Fibroblast of skin of abdomen (primary cell): ENCODE measurements at places on chromosomes 3 and 15.
A peak's percentile ranks its signal among the peaks of the same experiment; 100 is the strongest.

DNA sequence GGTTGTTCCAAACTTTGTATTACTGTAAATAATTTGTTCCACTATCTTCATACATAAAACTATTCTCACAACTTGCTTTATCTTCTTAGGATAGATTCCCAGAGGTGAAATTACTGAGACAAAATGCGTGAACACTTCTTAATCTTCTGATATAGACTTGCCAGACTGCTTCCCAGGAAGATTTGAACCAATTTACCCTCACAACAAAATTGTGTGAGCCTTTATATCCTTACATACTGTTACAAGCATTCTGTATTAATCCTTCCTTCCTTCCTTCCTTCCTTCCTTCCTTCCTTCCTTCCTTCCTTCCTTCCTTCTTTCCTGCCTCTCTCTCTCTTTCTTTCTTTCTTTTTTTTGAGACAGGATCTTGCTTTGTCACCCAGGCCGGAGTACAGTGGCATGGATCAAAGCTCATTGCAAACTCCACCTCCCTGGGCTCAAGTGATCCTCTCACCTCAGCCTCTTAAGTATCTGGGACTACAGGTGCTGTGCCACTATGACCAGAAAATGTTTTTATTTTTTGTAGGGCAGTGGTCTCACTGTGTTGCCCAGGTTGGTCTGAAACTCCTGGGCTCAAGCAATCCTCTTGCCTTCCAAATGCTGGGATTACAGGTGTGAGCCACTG, 57.1 kb upstream of the SSR3 start:
- no peak for DNase-seq

DNA sequence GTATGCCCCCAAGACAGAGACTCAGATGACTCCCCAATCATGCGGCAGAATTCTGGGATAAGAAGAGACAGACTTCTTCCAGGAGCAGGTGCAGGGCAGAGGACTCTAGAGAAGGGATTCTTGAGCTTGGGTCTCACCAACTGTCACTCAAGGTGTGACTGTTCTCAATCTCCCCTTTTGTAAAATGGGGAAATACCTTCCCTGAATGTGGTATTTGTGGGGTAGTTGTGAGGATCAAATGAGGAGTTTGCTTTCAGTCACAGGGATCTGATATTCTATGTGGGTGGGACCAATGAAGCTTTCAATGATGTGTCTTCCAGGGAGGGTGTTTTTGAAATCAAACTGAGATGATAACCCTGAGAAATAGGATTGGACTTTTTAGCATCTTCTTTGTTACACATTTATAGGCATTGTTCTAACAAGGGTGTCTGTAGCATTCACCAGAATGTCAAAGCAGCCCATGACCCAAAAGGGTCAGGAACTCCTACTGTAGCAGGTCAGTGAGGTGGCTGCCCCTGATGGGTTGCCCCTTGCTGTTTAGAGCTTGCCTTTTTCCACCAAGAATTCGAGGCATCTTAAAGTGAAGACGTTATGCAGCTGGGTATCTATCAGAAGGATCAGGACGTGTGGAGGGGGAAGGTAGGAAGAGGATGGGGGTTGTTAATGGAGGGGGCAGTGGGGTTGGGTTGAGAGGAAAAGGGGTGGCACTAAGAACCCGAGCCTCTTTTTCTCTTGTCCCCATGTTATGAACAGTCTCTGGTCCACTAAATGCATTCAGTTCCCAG, 28.8 kb downstream of the UMPS start:
- DNase-seq: no peak

- DNase-seq: no peak
Measured at GRCh38 chr15:40282869-40283614, at the start of gene ANKRD63. Gene ANKRD63, minus strand, starts transcription at chr15:40283064. Its CDS starts 478 bp downstream, at chr15:40282586.

- DNase-seq: peak; percentile 10
Measured at GRCh38 chr15:66298803-66299251, 5.5 kb downstream of the DIS3L start.

DNA sequence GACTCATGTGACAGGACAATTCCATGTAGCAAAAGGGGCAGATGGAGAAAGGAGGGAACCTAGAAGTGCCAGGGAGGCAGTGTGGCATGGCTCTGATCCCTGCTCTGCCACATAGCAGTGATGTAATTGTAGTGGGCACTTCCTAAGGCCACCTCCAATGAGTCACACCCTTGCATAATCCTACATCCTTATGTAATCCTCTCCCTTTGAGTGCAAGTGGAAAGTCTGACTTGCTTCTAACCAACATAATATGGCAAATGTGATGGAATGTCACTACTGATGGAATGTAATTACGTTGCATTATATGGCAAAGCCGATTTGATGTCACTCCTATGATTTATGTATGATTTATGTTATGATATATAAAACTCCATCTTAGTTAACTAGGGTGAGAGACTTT, 72.9 kb upstream of the ATP2C1 start:
- peak; percentile 21 for DNase-seq

DNA sequence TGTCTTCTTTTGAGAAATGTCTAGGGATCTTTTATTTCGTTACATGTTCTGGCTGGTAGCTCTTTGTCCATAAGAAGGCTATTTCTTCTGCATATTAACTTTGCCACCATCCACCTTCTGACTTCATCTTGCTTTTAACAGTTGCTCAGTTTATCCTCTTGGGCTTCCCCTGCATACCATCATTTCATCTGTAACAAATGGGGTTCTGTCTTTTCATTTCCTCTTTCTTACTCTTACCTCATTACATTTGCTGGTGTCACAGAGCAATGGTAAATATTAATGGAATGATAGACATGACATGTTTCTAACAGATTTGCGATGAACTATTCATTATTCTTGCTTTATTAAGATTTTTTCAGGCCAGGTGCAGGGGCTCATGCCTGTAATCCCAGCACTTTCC, 62.4 kb downstream of the GASK1A start:
- no peak for DNase-seq

DNA sequence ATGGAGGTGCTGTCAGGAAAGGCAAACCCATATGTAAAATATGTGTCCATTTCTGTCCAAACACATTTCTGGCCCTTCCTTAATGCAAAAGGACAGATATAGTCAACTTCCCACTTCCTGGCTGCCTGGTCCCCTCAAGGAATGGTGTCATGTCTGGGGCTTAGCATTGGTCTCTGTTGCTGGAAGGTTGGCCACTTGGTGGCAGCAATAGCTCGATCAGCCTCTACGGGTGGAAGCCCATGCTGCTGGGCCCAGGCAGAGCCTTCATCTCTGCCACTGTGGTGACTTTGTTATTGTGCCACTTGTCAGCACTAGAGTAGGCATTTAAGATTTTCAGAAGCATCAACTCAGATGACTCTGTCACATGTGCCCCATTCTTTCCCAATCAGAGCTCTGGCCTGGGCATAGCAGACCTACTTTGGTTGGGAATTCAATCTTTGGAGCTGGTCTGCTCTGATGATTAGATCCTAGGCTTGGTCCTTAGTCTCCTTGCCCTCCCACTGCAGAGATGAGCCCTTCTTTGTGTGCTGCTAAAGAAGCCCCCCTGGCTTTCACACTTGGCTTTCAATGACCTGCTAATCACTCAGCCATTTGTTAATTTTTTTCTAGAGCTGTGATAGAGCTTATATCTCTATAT, 51.0 kb upstream of the SPSB4 start:
- peak; percentile 49 for DNase-seq

- DNase-seq: no peak
Measured at GRCh38 chr3:21169948-21170347, 581.1 kb downstream of the ZNF385D start.

DNA sequence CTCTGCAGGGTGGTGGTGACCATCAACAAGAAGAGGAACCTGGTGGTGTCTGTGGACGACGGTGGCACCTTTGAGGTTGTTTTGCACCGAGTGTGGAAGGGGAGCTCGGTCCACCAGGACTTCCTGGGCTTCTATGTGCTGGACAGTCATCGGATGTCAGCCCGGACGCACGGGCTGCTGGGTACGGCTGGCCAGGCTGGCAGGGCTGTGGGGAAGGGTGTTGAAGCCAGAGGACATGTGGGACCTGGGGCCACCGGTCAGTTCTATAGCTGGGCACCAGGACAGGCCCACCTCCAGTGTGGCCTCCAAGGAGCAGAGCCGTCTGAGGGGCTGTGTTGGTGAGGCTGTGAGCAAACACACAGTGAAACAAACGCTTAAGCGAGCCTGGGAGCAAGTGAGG, 3.9 kb upstream of the ITIH3 start:
- DNase-seq: no peak

- DNase-seq: peak; percentile 59
Measured at GRCh38 chr3:191329654-191330529, at the start of gene UTS2B. Gene UTS2B, minus strand, starts transcription at chr3:191330526. Its CDS starts 48,337 bp downstream, at chr3:191282189.

GRCh38 chr15:101570241-101570640, 80.7 kb upstream of the PCSK6 start:
- no peak for DNase-seq

- DNase-seq: peak; percentile 4
Measured at GRCh38 chr3:44439499-44440295, 37.8 kb downstream of the ZNF445 start.

DNA sequence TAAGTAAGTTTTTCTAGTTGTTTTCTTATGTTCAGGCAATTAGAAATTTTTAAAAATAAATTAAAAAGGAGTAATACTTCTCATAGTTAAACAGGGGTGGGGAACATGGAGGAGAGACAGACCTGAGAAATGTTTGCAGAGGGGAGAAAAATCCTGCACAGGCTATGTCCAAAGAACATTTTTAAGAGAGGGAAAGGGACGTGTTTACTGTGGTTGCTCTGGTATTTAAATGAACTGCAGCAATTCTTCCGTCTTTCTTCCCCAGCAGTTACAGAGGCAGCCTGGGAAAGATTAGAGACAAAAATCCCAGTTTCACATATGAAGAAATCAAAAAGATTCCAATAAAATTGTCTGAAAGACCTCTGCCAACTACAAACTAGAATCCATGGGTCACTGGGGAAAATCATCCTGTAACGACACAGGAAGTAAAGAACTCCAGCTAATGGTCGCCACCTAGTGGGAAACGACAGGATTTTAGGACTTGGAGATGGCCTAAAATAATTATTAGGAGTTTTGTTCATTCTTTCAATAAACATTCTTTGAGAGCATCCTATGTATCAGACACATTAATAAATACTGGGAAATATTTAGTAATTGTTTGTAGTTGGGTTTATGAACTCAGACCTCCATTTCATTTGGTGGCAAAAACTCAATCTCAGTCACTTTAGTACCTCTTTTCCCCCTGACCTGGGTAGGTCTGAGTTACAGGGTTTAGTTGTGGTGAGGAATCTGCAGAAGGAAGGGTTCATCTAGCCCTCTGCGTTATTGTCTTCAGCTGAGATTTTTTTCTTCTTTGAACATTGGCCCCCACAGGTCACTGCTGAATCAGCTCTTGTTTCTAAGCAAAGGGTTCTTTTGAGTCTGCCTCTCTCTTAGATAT, 69.9 kb upstream of the GOLIM4 start:
- peak; percentile 69 for DNase-seq

GRCh38 chr15:101510212-101511197, 21.0 kb upstream of the PCSK6 start:
- DNase-seq: no peak

- no peak for DNase-seq
Measured at GRCh38 chr15:34722439-34722836, 32.4 kb downstream of the GJD2 start.

GRCh38 chr3:15819576-15819975, 21.8 kb upstream of the ANKRD28 start:
- peak; percentile 40 for DNase-seq

GRCh38 chr3:32219537-32219936, 18.9 kb upstream of the CMTM8 start:
- DNase-seq: no peak

- DNase-seq: peak; percentile 70
Measured at GRCh38 chr3:160434071-160434470, 15.5 kb downstream of the TRIM59 start.

DNA sequence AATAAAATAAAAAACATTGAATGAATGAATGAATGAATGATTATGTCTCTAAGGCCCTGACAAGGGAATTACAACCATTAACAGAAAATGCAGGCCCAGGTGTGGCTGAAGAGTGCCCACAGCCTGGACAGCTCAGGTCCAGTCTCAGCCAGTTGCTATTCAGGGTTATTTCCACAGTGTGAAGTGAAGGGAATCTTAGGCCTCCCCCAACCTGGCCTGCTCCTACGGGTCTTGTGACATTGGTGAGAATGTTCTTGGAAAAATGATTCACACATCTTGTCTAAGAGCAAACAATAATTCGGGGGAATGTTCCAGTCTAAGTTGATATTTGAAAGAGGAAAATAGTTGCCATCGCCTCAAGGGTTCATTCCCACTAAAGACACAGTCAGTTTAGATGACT, 37.0 kb downstream of the MINDY4B start:
- DNase-seq: no peak

DNA sequence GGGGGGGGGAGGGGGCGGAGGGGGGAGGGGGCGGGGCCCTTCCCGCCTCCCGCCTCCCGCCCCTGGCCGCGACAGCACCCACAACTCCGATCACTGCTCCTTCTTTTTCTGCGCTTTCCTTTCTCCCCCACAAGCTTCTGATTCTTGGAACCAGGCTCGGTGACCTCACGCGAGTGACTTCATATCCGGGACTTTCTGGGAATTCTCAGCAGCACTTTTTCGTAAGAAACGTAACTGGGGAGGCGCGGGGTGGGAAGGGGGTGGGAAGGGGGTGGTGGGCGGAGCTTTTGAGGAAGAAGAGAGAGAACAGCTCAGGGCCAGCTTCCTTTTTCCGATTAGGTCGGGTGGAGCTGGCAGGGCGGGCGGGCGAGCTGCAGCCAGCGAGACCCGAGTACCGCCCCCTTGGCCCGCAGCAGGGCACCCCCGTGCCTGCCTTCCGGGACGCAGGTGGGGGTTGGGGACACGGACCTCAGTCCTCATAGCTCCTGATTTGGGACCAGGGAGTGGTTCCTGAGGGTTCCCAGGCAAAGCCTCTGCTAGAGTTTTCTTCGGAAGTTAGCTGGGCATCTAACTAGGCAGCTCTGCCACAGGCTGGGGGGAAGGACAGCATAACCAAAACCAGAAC, 14.6 kb downstream of the XIRP1 start:
- peak; percentile 96 for DNase-seq

- DNase-seq: peak; percentile 27
Measured at GRCh38 chr3:171753025-171753472, 57.2 kb downstream of the PLD1 start.

- DNase-seq: no peak
Measured at GRCh38 chr3:181920409-181920808, 208.7 kb downstream of the SOX2 start.

- DNase-seq: no peak
Measured at GRCh38 chr15:72474466-72474911, 359 bp downstream of the ARIH1 start.

- peak; percentile 71 for DNase-seq
Measured at GRCh38 chr15:60592371-60593169, 113.6 kb upstream of the ICE2 start.

- DNase-seq: no peak
Measured at GRCh38 chr3:69235882-69236281, 113.5 kb upstream of the LMOD3 start.
